Lung (tissue), 17 donors: ENCODE measurements at places on chromosomes 16 and 17. TPM values are rescaled to one million over a fixed set of nuclear protein-coding genes. Genes with fewer than 3 reads are reported as not detected.

The CBX8 gene
- 5.5 TPM for polyA plus RNA-seq

The CTU2 gene
- 17.2 TPM for polyA plus RNA-seq

The COPZ2 gene
- 6.2 TPM for polyA plus RNA-seq

The KRTAP4-1 gene
- not detected for polyA plus RNA-seq

The SNAI3 gene
- 3.8 TPM for polyA plus RNA-seq

The CARHSP1 gene
- 148 TPM for polyA plus RNA-seq

The KCNH6 gene
- 0.06 TPM for polyA plus RNA-seq

The RCVRN gene
- 0.09 TPM for polyA plus RNA-seq

The SRP68 gene
- polyA plus RNA-seq = 30.8 TPM

The CDIP1 gene
- polyA plus RNA-seq = 11.3 TPM

The RASL10B gene
- 1.00 TPM for polyA plus RNA-seq

The SHCBP1 gene
- polyA plus RNA-seq = 1.5 TPM

The FNDC8 gene
- not detected for polyA plus RNA-seq

The QRICH2 gene
- 2.5 TPM for polyA plus RNA-seq

The IL17C gene
- 1.8 TPM for polyA plus RNA-seq

The PLEKHH3 gene
- polyA plus RNA-seq = 22.0 TPM

The KDM6B gene
- 38.9 TPM for polyA plus RNA-seq

The DPEP3 gene
- not detected for polyA plus RNA-seq

The MAPK7 gene
- 23.9 TPM for polyA plus RNA-seq

The CSH2 gene
- not detected for polyA plus RNA-seq

The EEF2KMT gene
- polyA plus RNA-seq = 14.2 TPM

The DRC3 gene
- polyA plus RNA-seq = 7.2 TPM

The SLFN14 gene
- 0.34 TPM for polyA plus RNA-seq

The VTN gene
- 1.9 TPM for polyA plus RNA-seq

The DNAH17 gene
- 1.1 TPM for polyA plus RNA-seq

The NTN3 gene
- not detected for polyA plus RNA-seq

The NACA2 gene
- not detected for polyA plus RNA-seq

The PRDM7 gene
- not detected for polyA plus RNA-seq

The PIRT gene
- not detected for polyA plus RNA-seq

The METTL26 gene
- 138 TPM for polyA plus RNA-seq

The HOXB8 gene
- polyA plus RNA-seq = 0.10 TPM

The ATP6V0A1 gene
- polyA plus RNA-seq = 63.9 TPM

The HBA1 gene
- polyA plus RNA-seq = 38.1 TPM

The SPIRE2 gene
- polyA plus RNA-seq = 6.5 TPM

The BANP gene
- 10.3 TPM for polyA plus RNA-seq

The TCF25 gene
- polyA plus RNA-seq = 106 TPM

The MT1M gene
- 251 TPM for polyA plus RNA-seq

The RAB11FIP4 gene
- 5.2 TPM for polyA plus RNA-seq

The CBFA2T3 gene
- polyA plus RNA-seq = 6.2 TPM

The MYH11 gene
- 34.3 TPM for polyA plus RNA-seq

The PARD6A gene
- 5.0 TPM for polyA plus RNA-seq

The DNAH9 gene
- polyA plus RNA-seq = 6.6 TPM
